HEK293T (cell line): ENCODE measurements at places on chromosomes 3 and 15.

- no peak for DNase-seq
Observed at GRCh38 chr3:37103103-37103808, 71.1 kb downstream of the LRRFIP2 start.

- no peak for DNase-seq
Observed at GRCh38 chr15:96354731-96355567, 24.4 kb downstream of the NR2F2 start.

DNA sequence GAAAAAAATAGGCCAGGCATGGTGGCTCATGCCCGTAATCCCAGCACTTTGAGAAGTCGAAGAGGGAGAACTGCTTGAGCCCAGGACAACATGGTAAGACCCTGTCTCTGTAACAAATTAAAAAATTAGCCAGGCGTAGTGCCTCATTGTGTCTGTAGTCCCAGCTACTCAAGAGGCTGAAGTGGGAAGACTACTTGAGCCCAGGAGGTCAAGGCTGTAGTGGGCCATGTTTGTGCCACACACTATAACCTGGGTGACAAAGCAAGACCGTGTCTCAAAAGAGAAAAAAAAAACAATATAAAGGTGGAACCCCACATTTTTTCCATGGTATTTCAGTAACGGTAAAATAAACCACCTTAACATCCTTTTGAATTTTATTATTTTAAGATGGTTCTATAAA is 69.9 kb downstream of the DENND4A start:
- no peak for DNase-seq

- no peak for DNase-seq
Observed at GRCh38 chr15:65576664-65577063, 34.3 kb downstream of the INTS14 start.

- DNase-seq: no peak
Observed at GRCh38 chr15:100924436-100924835, 5.3 kb downstream of the LRRK1 start.

GRCh38 chr3:37096288-37096687 is 78.1 kb downstream of the LRRFIP2 start:
- DNase-seq: no peak
